ENCODE measurements at places on chromosomes 13 and 19.

DNA sequence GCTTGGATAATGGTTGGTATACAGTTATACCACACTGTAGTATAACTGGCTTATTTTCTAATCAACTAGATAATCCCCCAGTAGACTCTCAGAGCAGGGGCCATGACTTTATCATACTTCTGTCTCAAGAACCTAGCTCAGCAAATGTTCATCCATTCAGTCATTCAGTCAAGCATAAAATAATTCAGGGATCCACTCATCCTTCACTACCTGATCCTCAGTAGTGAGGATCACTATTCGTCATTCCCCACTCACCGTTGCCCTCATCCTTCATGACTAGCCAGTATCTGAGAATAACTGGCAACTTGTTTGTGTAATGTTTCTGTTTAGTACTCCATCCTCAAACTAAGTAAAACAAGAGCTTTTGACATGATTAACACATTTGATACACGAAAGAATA is 77.6 kb downstream of the TSC22D1 start:
- no peak for DNase-seq

DNA sequence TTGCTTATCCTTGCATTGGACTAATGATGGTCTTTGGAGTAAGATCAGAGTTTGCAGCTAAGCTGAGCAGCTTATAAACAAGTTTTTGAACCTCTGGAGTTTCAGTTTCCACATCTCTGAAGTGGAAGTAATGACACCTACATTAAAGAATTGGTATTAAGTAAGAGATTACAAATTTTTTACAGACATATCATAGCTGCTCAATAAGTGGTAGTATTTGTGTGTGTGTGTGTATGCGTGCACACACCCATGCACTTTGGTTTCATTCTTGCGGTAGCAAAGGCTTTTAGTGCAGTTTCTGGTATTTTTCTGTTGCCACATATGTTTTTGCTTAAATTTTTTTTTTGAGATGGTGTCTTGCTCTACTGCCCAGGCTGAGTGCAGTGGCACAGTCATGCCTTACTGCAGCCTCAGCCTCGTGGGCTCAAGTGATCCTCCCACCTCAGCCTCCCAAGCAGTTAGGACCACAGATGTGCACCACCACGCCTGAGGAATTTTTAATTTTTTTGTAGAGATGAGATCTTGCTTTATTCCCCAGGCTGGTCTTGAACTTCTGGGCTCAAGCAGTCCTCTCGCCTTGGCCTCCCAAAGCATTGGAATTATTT is 4.5 kb downstream of the NAA16 start:
- DNase-seq = peak; percentile 56

DNA sequence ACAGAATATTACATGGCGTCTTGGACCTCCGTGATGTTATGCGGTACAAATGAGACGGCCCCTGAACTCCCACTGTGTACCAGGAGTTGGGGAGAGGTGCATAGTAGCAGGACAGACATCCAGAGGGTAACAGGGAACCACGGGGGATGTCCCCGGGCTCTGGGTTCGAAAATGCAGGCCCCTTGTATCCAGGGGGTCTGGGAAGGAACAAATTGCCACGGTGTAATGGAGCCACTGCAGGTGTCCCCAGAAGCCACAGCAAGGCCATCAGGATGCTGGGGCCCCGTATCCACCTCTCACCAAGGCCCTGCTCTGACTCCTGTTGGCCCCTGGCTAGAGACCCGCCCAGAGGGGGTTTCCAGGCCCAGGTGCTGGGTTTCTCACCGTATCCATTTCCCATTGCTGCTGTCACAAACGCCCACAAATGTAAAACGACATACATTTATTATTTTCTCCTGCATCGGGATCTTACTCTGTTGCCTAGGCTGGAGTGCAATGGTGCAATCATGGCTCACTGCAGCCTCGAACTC is 77.8 kb downstream of the INSR start:
- DNase-seq = no peak

DNA sequence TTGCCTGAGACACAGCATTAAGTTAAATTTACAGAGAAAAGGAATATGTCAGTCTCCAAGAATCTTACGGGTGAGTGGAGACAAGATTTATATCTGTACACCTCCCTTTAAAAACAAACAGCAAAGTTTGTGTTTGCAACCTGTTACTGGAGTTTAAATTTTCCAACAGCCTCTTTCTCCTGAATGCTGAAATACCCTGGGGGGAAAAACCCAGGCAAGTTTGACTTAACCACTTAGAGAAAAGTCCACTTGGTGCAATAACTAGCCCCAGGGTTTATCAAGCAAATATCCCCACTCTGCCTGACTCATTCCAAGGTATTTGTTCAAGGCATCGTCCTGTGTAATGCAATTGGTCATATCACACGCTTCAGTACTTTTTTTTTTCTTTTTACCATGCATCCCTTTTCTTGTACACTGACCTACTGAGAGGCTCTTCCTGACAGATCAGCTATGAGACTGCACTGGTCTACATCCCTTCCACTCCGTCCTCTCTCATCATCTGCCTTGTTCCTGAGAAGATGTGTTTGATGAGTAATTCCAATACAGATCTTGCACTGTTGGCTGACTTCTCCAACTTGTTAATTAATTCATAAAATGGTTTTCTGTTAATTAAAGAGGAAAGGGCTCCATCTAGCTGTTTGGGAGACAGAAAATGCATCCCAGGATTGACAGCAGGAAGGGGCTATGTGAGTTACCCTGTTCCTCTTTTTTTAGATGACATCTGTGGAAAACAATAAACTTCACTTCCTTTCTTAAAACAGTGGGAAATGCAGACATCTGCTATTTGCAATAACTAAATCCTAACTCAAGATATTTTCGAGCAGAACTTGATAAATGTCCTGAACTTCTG is 212.5 kb upstream of the IRS2 start:
- peak; percentile 1 for DNase-seq

DNA sequence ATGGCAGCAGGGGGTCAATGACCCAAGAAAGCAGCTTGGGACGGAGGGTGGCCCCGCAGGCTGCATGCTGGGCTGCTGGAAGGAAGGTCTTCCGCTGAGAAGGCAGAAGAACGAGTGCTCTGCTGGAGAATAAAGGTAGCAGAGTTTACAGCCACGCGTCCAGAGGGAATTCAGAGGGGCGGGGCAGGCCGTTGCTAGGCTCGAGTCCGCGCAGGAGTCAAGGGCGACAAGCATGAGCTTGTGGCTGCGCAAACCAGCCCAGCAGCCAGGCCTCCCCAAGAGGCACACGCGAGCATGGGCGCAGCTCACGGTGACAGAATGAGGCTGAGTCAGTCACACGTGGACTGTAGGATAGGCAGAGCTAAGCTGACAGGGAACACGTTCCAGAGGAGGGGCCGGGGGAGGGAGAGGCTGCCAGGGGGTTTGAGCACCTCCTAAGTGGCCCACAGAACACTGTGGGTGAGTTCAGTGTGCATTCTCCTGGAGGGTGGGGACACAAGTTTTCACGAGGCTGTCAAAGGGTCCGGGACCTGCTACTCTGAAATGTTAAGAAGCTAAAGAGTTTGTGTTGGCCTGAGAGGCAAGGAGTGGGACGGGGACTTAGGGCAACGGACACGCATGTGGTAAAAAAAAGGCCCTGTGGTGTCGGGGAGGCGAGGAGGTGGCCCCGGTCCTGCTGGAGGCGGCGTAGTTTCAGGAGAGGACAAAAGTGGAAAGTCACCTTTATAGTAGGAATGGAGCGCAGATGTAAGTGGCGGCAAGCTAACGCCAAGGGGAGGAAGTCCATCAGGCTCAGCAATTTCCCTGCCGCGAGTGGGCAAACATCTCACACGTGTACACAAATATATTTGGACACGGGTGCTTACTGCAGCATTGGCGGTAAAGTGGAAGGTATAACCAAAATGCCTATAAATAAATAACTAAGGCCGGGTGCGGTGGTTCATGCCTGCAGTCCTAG is 17.7 kb downstream of the RFX2 start:
- peak; percentile 32 for DNase-seq

- DNase-seq = no peak
These were observed 20.3 kb downstream of the CLPTM1 start for GRCh38 chr19:44975444-44975843.

- no peak for DNase-seq
These were observed 18.7 kb upstream of the NMRK2 start for GRCh38 chr19:3914199-3914598.

- DNase-seq = no peak
These were observed 133.9 kb downstream of the AKAP11 start for GRCh38 chr13:42405665-42406390.

GRCh38 chr13:32504263-32504662 is 34.3 kb downstream of the N4BP2L2 start:
- DNase-seq = no peak

GRCh38 chr19:17281391-17282304 is at the start of gene ANKLE1:
Gene ANKLE1 (plus strand): TSS chr19:17281901. CDS start chr19:17281921, 20 bp downstream.
- DNase-seq = peak; percentile 89

GRCh38 chr13:43270130-43270830 is 246.9 kb downstream of the DNAJC15 start:
- DNase-seq = no peak

DNA sequence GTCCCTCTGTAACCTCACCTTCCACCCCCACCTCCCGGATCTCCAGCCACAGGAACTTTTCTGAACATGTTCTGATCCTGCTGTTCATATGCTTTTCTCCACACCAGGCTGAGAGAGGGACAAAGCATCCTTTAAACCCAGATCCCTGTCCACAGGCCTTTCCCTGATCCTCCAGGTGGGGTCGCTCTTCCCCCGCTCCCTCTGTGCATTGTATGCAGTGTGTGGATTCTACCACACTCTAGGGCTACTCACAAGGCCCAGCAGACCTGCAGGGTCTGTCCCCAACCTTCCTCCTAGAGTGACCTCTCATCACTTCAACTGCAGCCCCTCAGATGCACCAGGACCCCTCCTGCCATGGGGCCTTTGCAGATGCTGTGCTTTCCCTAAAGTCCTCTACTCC is 1200.6 kb downstream of the UQCRFS1 start:
- DNase-seq = no peak

- DNase-seq = peak; percentile 1
These were observed 119.7 kb downstream of the LHFPL6 start for GRCh38 chr13:39483326-39483725.

DNA sequence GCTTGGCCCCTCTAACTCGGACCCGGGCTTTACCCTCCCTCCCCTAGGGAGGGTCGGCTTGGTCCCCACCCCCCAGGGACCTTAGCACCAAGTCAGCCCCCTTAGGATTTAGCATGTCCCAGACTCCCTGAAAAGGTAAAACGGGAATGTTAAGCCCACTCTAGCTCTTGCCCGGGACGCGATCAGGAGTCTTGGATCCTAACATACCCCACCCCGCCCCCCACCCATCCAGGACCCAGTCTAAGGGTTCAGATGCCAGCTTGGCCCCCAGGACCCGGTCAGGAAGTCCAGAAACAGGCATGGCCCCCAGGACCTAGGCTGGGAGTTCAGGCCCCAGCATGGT is 437 bp downstream of the EPOR start:
- no peak for DNase-seq

GRCh38 chr19:28710278-28710677 is 502.7 kb downstream of the UQCRFS1 start:
- DNase-seq = peak; percentile 65

GRCh38 chr19:2608602-2608922 is 93.9 kb downstream of the GNG7 start:
- no peak for DNase-seq

GRCh38 chr13:43425234-43425633 is 361.5 kb downstream of the ENOX1 start:
- DNase-seq = no peak

GRCh38 chr19:47063874-47064273 is 15.4 kb upstream of the TMEM160 start:
- no peak for DNase-seq

DNA sequence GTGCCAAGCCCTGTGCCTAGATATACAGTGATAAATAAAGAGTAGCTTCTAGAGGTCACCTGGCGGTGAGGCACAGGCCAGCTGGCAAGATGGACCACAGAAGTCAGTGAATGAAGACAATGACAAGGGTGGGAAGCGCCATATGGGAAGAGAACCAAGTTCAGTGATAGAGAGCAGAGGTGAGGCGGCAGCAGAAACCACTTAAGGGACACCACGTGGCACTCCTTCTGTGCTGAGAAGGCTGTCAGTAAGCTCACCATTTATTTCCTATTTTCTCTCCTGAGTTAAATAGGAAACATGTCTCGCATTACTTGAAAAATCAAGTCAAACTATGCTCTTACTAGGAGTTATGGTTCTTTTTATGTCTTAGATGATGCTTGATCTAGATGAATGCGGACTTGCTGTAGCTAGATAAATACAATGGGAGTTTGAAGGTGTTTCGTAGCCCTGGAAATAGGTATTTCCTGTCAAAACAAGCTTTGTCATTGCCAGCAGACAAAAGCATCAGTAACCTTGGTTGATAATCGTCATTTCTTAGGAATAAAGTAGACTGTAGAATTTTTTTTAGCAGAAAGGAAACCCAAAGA is 17.8 kb downstream of the ALOX5AP start:
- DNase-seq = no peak

DNA sequence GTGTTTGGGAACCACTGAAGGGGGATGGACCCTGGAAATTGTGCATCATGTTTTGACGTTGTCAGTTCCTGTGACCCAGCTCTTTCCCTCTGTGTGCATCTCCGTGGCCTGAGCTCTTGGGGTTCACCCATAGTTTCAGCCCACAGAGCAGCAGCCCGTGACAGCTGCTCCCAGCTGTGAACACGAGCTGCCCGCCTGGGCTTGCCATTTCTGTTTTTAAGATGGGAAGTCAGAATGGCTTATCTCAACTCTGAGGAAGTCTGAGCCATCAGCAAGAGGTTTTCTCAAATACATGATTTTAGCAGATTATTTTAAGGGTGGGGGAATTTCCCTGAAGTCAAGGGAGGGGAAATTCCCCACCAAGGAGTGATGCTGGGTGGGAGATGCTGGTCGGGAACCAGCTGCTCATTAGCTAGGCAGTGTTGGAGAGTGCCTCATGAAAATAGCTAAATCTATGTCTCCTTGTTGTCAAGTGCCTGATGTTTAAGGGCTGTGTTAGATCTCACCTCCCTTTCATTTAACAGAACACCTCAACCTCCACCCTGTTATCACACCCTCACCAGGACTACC is 34.8 kb upstream of the C1QTNF9 start:
- DNase-seq = peak; percentile 92

DNA sequence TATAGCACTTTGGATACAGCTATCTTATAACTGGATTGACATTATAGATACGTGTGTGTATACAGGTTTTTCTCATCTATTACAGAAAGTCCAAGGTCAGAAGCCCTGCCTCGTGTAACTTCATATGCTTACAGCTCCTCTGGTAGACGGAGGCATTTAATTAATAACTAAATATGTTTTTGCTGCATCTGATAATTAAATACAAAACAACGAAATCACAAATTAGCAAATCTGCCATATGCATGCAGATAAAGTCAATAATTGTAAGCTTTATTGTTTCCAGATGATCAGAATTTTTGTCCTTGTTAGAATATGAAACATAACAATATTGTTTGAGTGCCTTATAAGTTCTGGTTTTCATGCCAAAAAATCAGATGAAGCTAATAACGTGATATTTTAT is 717.7 kb downstream of the LIG4 start:
- DNase-seq = no peak

- peak; percentile 94 for DNase-seq
These were observed 14.9 kb upstream of the IL4I1 start for GRCh38 chr19:49911381-49912145.

DNA sequence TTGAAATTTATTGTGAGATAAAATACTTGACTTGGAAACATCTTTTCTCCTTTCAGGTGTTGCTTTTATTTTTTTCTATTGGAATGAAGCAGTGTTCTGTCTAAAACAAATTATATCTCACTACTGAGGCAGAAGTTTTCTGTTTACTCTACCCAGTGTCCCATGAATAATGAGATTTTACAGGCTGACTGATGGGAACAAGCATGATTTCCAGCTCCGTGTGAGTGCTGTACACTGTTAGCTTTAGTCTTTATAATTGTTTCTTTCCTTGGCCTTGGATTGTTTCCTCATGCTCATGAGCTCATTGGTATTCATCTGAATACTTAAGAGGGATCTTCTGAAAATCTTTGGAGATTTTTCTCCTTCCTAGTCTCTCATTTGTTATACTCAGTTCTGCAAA is 2049.5 kb upstream of the PRR20A start:
- no peak for DNase-seq

All from inflammatory macrophage treated with lipopolysaccharide for 4 hours (primary cell).